T-helper 1 cell (primary cell): ENCODE measurements at places on chromosomes 6 and 20.

DNA sequence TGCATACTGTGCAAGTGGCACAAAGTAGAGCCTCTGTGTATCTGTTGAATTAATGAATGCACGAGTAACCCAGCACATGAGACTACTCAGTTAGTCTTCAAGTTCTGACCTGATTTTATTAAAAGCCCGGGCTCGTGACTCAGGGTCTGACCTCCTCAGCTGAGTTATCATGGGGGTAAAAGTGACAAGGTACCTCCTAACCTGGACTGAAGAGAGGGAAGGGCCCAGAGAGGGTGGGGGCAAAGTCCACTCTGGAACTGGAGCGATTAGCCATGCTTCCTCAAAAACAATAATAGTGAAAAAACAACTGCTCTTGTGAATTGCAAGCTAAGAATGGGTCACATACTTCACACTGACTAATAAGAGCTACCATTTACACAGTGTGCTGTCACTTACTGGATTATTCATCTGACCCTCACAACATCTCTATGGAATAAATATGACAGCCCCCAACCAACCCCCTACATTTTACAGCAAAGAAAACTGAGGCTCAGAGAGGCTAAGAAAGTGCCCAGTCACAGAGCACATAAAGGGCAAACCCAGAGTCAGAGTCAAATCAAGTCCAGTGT, 26.7 kb downstream of the TRERF1 start:
- no peak for DNase-seq

- DNase-seq, result no peak
These were observed 171.1 kb downstream of the KIF6 start for GRCh38 chr6:39553860-39554802.

GRCh38 chr6:166308033-166308768, at the start of gene PRR18:
Gene PRR18 (minus strand): TSS chr6:166308392. CDS start chr6:166308142, 250 bp downstream.
- DNase-seq, result no peak

GRCh38 chr20:52432740-52433139, 241.2 kb upstream of the ZFP64 start:
- no peak for DNase-seq

DNA sequence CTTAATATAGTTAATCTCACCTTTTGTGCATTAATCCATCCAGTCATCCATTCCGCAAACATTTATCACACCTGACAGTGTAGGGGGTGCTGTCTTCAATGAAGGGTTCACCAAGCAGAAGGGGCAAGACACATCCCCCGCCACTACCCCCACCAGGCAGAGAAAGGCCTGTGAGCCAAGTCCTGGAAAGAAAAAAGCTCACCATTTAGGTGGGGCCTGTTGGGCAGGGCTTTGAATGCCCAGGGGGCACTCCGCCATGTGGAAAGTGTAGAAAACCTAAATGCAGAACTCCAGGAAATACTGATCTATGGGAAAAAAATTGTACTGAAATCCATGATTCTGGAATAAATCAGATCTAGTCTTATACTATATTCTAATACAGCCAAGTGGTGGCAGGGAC, 4.8 kb upstream of the STX16 start:
- DNase-seq, result no peak

DNA sequence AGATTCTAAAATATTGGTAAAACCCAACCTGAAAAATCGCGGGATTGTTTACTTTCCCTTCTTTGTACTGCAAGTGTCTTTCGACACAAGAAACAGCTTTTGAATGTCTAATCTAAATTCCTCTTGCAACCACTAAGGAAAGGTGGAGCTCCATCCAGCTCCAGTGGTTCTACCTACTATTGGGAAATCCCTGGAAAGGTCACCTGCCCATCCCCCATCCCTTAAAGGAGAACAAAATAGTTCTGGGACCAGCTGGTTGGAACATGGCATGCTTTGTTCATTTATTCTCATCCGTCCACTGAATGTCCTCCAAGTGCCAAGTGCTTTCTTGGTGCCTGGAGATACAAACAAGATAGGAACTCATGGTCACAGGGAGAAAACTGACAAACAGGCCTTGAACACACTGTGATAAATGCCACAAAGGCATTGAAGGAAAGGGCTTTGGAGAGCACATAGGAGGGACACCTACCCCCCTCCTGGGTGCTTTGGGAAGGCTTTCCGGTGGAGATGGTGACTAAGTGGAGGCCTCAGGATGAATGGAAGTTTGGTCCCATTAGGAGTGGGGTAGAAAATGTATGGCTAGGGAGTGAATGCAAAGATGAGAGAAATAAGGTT, 2.3 kb upstream of the CITED2 start:
- DNase-seq, result no peak

DNA sequence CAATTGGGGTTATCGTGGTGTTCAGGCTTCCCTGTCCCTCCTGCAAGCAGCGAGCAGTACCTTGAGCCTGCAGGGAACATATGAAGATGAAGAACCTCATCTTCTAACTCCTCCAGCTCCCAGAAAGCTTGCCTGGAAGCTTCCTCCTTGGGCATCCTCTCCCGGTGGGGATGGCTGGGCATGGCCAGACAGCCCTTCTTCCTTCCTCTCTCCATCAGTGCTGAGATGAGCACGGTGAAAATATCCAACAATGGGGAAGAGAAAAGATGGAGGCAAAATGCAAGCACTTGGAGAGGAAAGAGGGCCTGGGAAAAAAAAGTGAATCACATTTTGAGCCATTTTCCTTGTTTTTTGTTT, 107.7 kb upstream of the FOXA2 start:
- no peak for DNase-seq

DNA sequence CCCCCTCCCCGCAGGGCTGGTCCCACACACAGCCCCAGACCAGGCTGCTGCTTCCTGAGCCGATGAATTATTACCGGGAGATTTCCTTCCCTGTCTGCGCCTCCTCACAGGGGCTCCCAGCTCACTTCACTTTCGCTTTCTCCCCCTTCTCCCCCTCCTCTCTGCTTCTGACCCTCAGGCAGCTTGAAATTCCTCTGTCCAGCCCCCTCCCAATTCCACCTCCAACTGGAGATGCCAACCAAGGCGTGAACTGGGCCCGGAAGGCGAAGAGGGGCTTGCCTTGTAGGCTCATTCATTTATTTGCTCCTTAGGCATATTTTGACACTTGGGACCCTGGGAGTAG, 1.7 kb upstream of the TCF15 start:
- DNase-seq, result no peak

DNA sequence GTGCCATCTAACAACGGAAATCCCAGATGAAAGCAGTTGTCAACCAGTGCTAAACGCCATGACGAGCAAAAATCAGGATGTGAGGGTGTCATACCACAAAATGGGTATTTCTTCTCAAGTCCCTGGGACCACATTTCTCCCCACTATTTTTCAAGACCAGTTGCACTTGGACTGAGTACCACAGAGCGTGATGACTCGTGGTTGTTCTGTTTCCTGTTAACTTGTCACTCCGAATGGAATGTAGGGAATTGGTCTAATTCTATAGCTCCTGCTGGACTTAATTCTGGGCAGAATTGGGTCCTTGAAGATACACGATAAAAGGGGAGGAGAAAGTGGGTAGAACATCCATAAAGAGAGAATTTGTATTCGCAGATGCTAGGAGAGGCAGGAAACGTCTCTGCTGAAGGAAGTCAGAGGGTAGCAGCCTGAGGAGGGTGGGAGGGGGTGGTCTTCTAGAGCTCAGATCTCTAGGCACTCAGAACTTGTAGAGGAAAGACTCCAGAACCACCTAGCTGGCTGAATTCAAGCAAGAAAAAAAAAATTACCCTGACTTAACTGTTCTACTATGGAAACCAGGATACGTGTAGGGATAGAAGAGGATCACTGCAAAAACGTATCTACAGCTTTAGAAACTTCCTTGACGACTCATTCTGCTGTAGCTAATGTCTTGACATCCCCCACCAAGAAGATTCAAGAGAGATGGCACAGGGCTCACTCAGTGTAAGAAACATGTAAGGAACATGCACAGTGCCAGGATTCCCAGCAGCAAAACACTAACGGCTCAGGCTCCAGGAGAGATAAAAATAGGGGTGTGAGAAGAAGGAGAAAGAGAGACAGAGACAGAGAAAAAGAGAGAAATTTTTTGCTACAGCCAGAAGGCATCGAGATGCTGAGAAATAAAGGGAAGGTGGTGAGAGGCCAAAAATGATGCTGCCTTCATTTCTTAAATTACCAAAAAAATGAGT, 494.7 kb downstream of the CD83 start:
- DNase-seq, result no peak

- no peak for DNase-seq
These were observed 17.9 kb downstream of the ABHD12 start for GRCh38 chr20:25372584-25373336.

DNA sequence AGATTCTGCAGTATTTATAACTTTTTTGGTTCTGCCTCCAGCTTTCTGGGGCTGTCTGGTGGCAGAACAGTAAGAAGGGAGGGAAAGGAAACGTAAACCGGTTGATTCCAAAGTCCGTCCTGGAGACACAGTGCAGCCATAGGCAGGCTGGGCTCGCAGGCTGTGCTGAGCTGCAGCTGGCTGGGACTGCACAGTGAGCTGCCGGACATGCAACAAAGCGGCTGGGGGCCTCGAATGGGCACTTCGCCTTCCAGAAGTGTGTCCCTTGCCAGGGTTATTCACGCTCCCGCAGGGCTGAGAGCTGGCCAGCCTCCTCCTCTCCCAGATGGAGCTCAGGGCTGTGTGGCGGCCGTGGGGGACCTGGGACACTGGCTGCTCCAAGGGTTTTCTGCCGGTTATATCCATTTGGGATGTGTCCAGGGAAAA, 78.1 kb upstream of the CD93 start:
- DNase-seq, result no peak

DNA sequence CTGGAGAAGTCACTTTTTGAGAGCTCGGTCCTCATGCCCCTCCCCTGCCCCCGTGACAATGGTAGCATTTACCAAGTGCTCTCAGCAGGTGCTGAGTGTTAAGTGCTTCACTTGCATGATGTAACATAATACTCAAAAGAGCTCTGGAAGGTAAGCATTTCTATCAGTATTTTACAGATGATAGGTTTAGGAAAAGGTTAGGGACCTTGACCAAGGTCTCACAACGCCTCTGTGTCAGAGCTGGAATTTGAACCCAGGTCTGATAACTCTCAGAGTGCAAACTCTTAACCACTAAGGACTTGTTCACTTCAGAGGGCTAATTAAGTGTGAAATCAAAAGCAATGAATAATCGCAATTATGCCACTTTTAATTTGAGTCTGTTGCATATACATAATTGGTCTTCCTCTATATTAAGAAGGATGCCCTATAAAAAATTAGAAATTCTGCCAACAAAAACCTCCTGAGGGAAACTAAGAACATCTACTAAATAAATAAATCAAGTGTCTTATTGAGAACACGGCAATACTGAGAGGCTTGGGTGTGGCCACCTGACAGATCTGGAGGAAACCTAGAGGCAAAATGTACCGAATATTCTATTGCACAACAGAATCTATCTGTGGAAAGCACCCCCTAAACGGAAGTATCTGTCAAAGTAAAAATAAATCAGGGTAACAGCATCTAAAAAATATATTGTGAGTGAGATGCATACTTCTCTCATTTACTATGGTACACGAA, 109.8 kb downstream of the BACH2 start:
- no peak for DNase-seq

- no peak for DNase-seq
These were observed 247.8 kb upstream of the JAG1 start for GRCh38 chr20:10921491-10922010.

DNA sequence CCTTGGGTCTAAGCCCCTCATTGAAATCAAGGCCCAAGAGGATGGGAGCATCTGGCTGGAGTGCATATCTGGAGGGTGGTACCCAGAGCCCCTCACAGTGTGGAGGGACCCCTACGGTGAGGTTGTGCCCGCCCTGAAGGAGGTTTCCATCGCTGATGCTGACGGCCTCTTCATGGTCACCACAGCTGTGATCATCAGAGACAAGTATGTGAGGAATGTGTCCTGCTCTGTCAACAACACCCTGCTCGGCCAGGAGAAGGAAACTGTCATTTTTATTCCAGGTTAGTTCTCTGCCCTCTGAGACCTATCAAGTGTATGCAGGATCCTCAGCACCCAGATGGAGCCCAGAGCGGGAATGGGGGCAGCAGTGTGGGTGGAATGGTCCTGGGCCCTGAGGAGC, 5.1 kb downstream of the BTN2A2 start:
- DNase-seq, result no peak

GRCh38 chr20:43658723-43659419, 8.0 kb upstream of the MYBL2 start:
- no peak for DNase-seq

GRCh38 chr6:79420054-79420453, 117.2 kb downstream of the LCA5 start:
- DNase-seq, result no peak

DNA sequence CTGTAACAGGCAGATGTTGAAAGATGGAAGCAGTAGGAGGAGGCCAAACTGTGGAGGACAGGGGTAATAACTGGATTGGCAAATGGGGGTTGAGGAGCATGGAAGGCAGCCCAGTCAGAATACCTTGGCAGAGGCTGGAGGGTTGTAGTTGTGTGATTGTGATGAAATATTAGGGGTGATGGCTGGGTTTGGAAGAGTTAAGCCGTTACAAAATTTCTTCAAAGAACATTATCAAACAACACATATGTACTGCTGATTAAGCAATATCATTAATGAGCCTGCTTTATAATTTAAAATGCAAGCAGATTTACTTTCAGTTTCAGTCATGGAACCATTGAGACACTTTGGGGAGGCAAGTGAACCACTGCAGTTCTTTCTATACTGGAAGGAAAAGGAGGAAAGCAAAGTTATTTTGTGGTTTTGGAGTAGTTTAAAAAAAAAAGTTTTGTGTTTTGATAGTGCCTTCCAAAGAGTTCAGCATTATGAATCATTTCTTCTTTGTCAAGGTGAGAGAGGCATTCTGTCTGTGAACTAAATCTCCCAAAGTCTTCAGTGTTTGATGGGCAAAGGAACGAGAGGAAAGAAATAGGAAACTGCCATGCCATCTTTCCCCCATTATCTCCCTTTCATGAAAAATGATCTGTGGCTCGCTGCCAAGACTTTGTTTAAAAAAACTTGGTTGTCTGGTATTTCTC, 20.7 kb downstream of the FOXO3 start:
- DNase-seq, result peak; percentile 14

- no peak for DNase-seq
These were observed 288.1 kb upstream of the PRDM1 start for GRCh38 chr6:105797983-105798453.

- DNase-seq, result no peak
These were observed 63.4 kb downstream of the TRAM2 start for GRCh38 chr6:52513464-52513863.

DNA sequence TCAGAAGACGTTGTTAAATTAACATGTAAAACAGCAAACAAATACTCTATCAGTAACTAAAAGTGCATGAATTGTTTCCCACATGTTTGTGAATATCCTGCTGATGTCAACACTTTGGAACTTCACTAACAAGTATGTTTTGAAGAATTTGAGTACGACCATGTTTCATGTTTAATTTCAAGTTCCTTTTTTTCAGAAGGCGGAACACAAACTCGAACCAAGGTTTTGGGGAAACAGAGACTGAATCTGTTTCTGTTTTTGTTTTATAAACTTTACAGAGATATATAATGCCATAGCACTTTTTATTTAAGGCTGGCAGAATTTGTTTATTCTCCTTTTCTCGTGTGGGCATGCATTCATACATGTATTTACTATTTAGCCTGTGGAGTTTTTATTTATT, 509.3 kb upstream of the CITED2 start:
- no peak for DNase-seq
